ENCODE measurements at places on chromosomes 13 and 19.

DNA sequence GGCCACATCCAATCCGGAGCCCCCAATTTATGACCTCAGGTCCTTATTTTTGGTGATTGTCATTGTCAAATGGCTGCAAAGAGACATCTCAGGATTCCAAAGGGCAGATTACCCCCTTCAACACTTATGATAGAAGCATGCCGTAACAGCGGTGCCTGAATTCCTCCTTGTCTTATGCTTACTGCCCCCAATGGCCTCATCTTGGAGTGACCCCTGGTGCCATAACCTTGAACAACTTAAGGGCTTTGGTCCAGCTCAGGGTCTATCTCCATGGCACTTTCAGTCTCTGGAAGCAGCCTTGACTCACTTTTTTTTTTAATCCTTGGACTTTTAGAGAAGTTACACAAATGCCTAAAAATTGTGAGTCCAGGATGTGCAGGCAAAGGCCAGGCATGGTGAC is 171.6 kb upstream of the ZNF507 start:
- DNase-seq: no peak

- no peak for DNase-seq
Measured at GRCh38 chr13:74103970-74104555, 30.1 kb downstream of the KLF12 start.

- DNase-seq: no peak
Measured at GRCh38 chr19:6890401-6890913, 3.1 kb downstream of the ADGRE1 start.

- DNase-seq: no peak
Measured at GRCh38 chr13:80123945-80124344, 217.0 kb downstream of the SPRY2 start.
